ENCODE measurements at places on chromosomes 2 and 18.

- no peak for DNase-seq
These were observed 788.4 kb downstream of the TSN start for GRCh38 chr2:122543815-122544214.

- peak; percentile 73 for DNase-seq
These were observed 3.1 kb downstream of the EGR4 start for GRCh38 chr2:73290049-73290839.

GRCh38 chr2:39755466-39755865 lies 23.6 kb downstream of the THUMPD2 start:
- DNase-seq: no peak

- DNase-seq: no peak
These were observed 90.3 kb upstream of the LCLAT1 start for GRCh38 chr2:30356776-30357175.

DNA sequence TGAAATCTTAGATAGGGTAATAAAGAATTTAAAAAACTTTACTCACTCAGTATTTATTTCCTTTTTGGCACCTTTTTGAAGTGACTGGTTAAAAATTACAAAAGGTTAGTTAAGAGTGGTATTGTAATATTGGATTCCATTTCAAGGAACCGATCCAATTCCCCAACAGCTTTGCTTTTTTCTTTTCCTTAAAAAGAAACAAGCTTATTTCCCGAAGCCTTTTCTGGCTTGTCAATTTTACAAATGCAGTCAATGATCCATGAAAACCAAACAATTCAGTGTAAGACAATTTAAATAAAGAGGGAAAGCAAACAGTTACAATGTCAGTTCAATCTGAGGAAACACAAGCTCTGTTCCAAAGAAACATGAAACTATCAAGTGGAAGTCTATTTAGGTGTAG lies 200.2 kb downstream of the RIT2 start:
- peak; percentile 19 for DNase-seq

DNA sequence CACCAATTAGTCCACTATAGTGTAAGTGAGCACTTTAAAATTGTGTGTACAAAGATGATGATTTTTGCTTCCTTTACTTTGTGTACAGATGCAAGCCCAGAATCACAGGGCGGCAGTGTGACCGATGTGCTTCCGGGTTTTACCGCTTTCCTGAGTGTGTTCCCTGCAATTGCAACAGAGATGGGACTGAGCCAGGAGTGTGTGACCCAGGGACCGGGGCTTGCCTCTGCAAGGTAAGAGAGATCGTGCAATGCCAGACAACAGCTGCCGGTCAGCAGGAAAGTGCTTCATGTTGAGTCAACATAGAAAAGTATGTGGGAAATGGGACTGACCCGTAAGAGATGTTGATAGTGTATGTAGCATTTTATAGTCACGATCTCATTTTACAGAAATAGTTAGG lies 156.8 kb upstream of the TTC39C start:
- DNase-seq: no peak

GRCh38 chr2:160612266-160612856 lies 118.8 kb upstream of the RBMS1 start:
- no peak for DNase-seq

All from T47D (cell line).